Hematopoietic multipotent progenitor cell (in vitro differentiated cells): ENCODE measurements at places on chromosomes 3 and 15.

GRCh38 chr15:76138436-76138835 is 78.7 kb downstream of the TMEM266 start:
- DNase-seq, result no peak

DNA sequence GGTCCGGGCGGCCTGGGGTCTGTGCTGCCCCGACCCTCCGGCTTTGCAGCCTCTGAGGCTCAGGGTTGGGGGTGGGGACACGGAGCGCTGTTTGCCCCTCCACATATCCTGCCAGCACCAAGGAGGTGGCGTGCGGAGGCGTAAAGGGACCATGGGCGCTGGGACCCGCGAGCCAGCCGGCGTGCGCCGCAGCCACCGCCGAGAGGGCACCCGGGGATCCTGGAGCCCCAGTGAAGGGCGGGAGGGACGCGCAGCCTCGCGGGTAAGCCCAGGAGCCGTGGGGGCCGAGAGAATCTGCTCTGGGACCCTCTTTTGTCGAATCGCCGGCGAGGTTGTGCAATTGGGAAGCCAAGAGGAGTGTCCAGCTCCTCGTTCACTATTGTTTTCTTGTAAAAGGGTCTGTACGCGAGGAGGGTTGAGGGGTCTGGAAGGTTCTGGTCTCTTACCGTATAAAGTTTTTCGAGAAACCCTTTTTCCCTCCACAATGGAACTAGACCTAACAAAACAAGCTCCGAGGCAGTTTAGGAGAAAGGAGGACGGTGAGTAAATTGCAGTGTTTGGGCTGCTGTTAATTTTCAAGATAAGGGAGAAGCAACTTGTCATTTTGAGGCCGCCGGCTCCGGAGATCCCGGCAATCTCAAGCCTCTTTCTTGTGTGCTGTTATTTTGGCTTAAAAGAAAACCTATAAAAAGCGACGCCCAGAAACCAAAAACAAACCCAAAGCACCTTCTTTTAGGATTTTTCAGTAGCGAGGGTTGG is 29.9 kb upstream of the ST3GAL6 start:
- no peak for DNase-seq

- no peak for DNase-seq
Observed at GRCh38 chr3:43185274-43185982, 79.5 kb upstream of the POMGNT2 start.

DNA sequence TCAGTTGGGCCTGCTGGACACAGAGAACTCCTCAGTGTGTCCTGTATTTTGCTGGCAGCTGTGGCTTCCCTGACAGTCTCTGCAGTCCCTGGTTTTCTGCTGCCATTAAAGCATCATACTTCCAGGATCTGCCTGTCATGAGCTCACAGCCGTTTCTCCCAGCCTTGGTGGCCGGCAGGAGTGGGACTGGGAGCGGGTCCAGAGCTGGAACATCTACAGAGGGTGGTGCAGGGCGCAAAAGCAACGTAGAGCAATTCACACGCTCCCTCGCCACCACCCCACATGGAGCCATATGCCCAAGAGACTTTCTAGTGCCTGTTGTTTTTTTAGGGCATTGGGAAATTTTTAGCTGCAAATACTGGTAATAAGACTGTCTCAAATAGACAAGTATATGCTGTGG is 33.6 kb downstream of the ABTB1 start:
- DNase-seq, result no peak

DNA sequence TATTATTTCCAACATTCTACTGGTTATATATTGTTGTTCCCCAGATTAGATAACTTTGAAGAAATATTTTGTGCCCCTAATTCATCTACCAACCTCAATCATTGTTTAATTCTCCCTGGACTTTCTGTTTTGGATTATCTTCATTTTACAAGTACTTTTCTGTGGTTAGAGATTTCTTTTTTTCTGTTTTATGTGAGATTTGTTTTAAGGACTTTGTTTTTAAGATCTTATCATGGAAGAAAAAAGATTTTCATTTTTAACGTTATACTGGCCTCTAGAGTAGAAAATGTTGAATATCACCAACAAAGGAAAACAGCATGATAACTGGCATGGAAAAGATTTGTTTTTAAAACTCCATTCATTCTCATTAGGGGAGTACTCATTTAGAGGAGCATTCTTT is 210.9 kb upstream of the KCNMB2 start:
- peak; percentile 65 for DNase-seq

GRCh38 chr3:101163554-101163953 is 156.8 kb downstream of the IMPG2 start:
- DNase-seq, result no peak

GRCh38 chr15:53530761-53531160 is 228.7 kb downstream of the WDR72 start:
- DNase-seq, result no peak

GRCh38 chr15:99582508-99582960 is 16.8 kb downstream of the MEF2A start:
- DNase-seq, result no peak

GRCh38 chr15:34188711-34189110 is 21.2 kb downstream of the KATNBL1 start:
- no peak for DNase-seq

DNA sequence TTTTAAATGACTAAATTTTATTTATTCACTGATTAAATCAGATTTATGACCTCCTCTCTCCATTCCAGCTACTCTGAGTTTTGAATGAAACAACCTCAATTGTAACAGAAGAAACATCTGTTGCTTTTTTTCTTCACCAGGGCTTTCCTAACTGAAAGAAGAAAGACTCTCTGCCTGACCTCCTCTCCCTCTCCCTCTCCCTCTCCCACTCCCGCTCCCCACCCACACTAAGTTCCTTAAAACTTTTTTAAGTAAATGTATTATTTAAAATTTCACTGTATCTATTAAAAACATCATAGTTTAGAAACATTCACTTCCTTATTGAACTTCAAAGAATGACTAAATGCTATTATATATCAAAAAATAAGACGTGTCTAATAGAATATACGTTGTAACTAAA is 122.0 kb downstream of the TFDP2 start:
- DNase-seq, result peak; percentile 18

GRCh38 chr3:45311327-45311726 is 77.0 kb upstream of the LARS2 start:
- no peak for DNase-seq

- DNase-seq, result no peak
Observed at GRCh38 chr15:69305204-69305931, 6.7 kb downstream of the PAQR5 start.

GRCh38 chr3:10744098-10744465 is 71.9 kb upstream of the SLC6A11 start:
- peak; percentile 31 for DNase-seq
